Stimulated activated memory B cell treated with anti-CD40 and anti-IgM and Interleukin-4, amounts not matched to agents 10 μg/mL and 1 μg/mL and 100 μg/mL, for 72 hours (primary cell): ENCODE measurements at places on chromosomes 1 and 21.

DNA sequence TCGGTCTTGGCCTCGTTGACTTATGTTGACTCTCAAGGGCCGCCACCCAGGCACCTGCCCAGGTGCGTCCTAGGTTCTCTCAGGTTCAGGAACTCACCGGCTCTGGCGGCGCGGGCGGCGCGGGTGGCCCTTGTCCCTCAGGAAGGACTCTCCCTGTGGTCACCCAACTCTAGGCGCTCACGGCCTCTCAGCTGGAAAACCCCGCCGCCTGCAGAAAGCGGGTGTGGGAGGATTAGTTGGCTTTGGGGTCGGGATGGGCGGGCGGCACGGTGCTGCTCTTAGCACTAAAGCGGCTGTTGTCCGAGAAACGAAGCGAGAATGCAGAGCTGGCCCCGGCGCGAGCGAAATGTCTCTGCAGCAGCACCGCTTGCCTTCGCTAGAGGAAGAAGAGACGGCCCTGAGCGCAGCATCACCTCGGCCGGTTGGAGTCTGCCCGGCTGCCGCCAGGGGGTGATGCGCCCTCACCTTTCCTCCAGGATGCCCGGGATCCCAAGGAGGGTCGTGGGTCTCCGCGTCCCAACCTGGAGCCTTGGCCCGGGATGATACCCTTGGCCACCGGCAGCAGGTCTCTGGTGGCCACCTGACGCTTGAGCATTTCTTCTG, 8.1 kb upstream of the TADA1 start:
- peak; percentile 74 for ATAC-seq

DNA sequence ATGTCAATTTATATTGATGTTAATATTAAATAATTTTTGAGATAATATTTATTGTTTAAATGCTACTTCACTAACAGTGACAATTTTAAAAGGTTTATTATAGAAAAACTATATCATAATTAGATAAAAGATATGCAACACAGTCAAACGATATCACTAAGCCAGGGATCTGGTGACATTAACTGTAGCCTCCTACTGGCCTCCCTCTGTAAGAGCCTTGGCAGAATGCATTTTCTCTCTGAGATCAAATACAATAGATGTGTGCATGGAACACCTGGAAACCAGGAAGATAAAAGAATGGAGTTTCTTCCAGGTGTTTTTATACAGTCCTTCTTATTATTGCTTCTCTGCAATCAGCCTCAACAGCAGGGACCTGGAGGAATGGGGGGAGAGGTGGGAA, 1762.1 kb downstream of the BRINP3 start:
- ATAC-seq, result no peak

DNA sequence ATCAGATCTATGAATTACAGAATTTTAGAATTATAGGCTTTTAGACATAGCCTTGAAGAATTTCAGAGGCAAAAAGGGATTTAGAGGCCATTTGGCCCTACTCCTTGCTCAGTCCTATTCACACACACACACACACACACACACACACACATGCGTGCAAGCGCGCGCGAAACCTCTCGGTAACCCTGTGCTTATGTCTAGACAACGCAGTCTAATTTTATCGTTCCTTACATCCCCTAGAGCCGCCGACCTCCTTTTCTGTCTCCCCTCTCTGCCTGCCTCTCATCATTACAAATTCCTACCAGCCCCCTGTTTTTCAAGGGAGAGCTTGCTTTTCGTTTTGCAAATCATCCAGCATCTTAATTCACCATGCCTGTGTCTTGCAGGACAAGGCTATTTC, 252.1 kb downstream of the FOXD2 start:
- no peak for ATAC-seq

DNA sequence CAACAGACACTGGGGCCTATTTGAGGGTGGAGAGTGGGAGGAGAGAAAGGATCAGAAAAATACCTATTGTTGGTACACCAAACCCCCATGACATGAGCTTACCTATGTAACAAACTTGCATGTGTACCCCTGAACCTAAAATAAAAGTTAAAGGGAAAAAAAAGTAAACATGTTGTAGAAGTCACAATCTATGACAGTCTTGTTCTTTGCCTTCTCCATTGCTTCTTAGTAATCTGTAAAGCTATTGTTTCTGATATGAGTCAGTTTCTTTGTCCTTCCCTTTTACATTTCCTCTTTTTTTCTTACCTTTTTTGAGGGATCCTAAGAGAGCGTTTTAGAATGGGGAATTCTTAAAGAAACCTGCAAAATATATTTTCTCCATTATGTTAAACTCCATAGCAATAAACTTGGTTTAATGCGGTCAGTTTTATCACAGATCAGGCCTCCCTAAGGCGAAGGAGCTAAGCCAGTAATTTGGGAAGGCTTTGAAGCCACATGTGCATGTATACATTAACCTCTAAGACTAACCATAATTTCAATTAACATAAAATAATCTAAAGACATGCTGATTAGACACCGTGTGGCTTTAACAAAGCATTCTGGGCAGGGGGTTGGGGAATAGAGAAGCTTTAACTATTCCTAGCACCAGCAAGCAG, 77.8 kb upstream of the C1orf105 start:
- ATAC-seq, result peak; percentile 80

GRCh38 chr1:183149273-183149672, 36.8 kb upstream of the LAMC2 start:
- no peak for ATAC-seq

DNA sequence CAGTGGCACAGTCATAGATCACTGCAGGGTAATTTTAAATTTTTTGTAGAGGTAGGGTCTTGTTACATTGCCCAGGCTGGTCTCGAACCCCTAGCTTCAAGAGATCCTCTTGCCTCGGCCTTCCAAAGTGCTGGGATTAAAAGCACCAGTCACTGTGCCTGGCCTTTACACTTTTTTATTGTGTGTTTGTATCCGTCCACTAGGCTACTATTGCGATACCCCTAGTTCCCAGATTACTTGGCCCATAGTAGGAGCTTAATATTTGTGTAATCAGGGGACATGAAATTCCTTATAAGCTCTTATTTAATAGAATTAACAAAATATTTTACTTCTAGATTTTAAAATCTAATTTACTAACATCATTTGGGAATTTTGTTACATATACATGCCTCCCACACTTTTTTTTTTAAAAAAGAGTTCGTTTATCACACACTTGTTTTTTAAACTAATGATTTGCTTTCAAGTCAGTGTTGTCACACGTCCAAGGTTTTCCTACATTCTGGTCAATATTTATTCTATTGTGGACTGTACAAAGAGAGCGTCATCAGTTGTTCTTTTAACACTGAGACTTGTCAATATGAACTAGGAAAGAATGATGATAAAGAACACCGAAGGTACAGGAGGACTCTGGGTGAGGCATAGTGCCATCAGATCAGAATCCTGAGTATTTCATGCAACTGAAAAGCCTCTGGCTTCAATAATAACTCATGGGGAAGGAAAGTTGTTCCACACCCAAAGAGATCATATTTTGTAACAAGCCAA, 63.7 kb downstream of the LEPR start:
- no peak for ATAC-seq

DNA sequence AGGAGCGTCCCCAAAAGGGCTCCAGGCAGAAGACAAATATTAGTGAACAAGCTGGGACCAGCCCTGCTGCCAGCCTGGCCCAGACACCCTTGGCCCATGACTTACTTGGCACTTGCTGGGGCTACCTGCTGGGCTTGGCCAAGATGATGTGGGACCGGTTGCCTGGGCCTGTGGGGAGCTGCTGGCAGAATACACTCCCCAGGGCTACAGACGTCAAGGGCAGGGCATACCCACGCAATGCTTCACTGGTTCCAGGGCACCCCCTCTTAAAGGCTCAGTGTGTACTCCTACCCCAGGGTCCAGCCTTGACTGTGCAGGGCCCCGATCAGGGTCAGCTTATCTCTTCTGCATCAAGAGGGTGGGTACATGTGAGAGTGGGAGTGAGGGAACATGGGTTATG, 106.5 kb upstream of the SLC2A1 start:
- ATAC-seq, result no peak
